Stimulated activated CD4-positive, alpha-beta T cell treated with anti-CD3 and anti-CD28 coated beads, Interleukin-1b, Interleukin-23, amount 100 ng/mL, for 1 hour (primary cell): ENCODE measurements at places on chromosomes 3 and 15.

DNA sequence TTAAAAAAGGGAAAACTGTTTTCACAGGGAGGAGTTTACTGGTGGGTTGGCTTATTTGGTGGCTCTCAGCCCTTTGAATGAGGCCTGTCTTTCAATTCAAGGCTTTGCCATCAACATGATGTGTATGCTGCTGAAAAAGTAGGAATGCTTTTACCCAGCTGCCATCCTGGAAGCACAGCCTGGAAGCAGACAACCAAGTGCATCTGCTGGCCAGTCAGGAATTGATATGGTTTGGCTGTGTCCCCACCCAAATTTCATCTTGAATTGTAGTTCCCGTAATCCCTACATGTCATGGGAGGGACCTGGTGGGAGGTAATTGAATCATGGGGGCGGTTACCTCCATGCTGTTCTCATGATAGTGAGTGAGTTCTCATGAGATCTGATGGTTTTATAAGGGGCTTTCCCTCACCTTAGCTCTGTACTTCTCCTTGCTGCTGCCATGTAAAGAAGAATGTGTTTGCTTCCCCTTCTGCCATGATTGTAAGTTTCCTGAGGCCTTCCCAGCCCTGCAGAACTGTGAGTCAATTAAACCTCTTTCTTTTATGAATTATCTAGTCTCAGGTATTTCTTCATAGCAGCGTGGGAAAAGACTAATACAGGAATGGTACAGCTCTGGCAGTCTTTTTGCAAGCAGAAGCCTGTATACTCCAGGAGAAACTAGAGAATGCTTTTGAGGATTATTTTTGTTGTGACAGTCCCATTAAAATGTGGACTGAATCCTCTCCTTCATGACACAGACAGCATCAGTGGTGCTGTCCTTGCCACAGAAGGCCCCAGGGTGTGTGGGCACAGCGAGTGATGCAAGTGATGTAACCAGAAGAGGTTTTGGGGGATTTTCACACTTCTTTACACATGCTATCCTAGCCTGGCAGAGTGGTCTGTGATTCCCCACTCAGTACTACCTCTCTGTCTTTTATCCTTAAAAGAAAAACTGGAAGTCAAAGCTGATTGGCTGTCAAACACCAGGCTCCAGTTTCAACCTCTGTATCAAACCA lies 20.0 kb downstream of the PLCL2 start:
- DNase-seq, result no peak

GRCh38 chr3:13852638-13853009 lies 27.2 kb downstream of the WNT7A start:
- DNase-seq, result no peak

GRCh38 chr15:34271493-34271892 lies 46.7 kb downstream of the EMC4 start:
- DNase-seq, result no peak

DNA sequence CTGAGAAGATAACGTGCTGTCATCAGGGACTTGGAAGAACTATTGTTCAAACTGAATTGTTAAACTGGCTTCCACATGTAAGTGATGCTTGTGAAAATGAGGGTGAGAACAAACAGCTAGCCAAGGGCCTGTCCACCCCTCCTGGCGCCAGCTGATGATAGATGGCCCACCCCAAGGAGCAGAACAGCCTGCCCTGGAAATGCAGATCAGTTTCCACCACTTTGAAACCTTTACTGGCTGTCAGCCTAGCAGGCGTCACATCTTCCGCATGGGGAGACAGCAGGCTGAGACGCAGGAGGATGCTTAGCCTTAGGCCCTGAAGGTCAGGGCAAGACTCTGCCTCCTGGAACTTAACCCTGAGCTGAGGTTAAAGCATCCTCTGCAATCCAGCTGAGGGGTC lies 6.4 kb upstream of the SLC51B start:
- no peak for DNase-seq

DNA sequence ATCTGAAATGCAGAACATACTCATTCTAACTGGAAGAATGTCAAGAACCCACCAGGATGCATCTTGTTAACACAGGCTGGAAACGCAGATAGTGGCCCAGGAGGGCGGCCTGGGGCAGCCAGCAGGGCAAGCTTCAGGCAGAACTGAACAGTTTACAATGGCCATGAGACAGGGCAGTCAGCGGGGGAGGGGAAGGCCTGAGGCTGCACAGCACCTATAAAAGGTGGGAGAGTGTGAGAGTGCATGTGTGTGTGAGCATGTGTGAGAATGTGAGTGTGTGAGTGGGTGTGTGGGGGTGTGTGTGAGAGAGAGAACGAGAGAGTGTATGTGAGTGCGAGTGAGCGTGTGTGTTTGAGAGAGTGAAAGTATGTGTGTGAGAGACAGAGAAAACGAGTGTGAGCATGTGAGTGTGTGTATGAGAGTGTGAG lies 26.8 kb upstream of the SLCO2A1 start:
- DNase-seq, result no peak

DNA sequence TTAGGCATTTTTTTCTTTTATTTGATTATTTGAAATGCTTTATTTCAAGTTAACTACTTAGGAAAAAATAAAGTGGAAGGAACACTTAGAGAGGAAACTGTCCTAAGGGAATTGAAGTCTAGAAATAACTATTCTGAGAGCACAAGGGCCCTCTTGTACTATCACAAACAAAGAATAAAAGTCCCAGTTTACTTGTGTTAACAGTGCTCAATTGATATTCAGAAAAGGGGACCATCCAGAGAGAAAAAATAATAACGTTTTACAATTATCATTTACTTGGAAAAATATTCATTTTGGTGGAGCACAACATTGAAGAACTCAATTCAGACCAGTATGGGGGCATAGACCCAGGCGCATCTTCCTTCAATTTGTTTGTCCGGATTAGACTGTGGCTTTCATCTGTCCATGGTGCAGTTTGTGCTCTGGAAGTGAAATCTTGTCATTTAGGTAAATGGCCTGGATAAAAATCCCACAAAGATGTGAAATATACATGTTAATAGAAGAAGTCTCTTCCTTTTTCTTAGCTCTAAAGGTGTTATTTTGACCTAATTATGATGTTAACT lies 54.5 kb upstream of the SAMMSON start:
- no peak for DNase-seq

GRCh38 chr15:36106640-36107335 lies 472.6 kb upstream of the CDIN1 start:
- DNase-seq, result no peak

- no peak for DNase-seq
Measured at GRCh38 chr3:143170074-143170473, 50.5 kb downstream of the CHST2 start.

DNA sequence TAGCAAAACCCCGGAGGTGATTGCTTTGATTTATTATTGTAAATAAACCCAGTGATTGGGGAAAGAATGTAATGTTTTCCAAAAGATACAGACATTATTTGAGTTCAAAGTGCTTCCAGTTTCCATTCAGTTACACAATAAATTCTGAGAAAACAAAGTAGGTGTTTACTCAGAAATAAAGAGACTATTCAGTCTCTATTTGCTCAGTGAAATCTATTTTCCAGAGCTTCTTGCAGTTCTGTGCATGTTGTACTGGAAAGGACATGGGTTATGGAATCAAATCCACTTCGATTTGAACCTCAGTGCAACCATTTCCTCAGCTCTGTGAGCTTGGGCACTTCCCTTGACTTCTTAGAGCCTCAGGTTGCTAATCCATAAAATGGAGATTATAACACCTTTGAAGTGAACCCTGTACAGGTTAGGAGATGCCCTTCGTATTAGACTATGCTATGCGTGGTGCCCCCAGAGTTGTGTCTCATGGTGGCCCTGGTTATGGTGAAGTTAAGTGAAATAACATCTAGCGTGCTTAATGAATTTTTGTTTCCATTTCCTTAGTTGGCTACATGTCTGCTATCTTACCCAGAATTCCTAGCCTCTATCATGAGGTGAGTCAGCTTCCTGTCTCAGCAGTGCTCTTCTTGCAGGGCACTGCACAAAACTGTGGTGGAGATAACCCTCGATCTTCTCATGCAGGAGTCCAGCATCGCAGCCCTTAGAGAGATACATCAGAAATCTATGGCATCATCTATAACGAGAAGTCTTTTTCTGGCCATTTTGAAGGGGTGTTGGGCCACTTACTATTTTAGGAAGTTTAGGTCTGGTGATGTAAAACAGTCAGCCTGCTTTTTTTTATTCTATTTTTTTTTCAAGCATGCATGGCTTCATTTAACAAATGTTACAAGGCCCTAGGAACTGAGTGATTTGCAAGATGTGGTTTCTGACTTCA lies 97.7 kb downstream of the RPL39L start:
- no peak for DNase-seq

GRCh38 chr3:188076176-188076575 lies 77.8 kb upstream of the LPP start:
- DNase-seq, result no peak

DNA sequence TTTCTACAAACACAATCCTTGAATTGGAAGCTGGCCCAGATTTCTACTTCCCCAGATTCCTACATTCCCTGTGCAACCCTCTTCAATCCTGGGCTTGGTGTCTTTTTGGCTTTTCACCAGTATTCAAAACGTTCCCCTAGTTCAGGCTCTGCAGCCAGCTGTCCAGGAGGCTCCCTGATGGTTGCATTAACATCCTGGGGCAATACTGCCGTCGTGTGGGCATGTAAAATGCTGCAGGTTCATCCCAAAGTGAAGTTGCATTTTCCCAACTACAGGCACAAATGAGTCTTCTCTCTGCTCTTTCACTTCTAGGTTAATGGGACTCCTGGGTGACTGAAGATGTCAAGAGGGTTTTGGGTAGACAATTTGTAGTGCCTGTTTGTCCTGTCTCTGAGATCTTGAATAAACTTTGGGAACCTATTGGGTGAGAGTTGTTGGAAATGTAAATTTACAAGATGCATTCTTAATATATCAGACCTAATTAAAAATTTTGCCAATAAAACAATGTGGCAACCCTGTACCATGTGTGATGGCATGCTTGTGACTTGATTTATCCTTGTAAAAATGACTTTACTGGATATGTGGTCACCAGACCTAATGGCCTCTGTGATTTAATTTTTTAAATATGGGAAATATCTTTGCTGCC lies 28.6 kb downstream of the SOX14 start:
- DNase-seq, result no peak

- no peak for DNase-seq
Measured at GRCh38 chr3:51977446-51978142, 2.7 kb downstream of the ABHD14A start.

GRCh38 chr3:184347321-184348056 lies 10.1 kb downstream of the FAM131A start:
- no peak for DNase-seq

- no peak for DNase-seq
Measured at GRCh38 chr15:33022629-33023028, 171.9 kb downstream of the FMN1 start.

DNA sequence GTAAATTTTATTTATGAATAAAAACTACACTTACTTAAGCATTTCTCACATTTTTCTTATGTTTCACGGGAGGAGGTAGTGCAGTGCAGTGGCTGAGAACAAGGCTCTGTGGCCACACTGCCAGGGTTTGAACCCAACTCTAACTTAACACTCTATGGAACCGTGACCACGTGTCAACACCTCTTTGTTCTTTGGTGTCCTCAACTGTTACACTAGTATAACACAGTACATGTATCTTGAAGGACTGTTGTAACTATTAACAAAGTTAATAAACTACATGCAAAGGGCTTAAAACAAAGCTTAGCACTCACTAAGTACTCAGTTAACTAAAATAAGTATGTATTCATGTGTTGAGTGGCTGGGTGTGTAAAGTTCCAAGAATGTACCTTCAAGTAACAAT lies 19.5 kb downstream of the CD47 start:
- no peak for DNase-seq

DNA sequence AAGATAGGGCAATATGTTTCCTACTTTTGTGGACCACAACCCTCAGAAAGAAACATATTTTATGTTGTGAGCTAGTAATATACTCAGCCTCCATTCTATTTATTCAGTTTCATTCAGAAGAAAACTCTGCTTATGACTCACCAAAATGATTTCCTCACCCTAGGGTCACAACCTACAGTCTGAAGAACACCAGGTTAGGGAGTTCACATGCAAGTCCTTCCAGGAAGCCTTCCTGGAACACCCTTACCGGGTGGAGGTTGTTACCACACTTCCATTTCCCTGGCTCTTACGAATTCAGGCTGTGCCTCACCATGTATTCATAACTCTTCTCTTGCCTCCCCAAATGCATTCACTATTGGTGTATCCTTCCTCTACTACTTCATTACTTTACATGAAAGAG lies 228.0 kb upstream of the ADAMTS9 start:
- no peak for DNase-seq

DNA sequence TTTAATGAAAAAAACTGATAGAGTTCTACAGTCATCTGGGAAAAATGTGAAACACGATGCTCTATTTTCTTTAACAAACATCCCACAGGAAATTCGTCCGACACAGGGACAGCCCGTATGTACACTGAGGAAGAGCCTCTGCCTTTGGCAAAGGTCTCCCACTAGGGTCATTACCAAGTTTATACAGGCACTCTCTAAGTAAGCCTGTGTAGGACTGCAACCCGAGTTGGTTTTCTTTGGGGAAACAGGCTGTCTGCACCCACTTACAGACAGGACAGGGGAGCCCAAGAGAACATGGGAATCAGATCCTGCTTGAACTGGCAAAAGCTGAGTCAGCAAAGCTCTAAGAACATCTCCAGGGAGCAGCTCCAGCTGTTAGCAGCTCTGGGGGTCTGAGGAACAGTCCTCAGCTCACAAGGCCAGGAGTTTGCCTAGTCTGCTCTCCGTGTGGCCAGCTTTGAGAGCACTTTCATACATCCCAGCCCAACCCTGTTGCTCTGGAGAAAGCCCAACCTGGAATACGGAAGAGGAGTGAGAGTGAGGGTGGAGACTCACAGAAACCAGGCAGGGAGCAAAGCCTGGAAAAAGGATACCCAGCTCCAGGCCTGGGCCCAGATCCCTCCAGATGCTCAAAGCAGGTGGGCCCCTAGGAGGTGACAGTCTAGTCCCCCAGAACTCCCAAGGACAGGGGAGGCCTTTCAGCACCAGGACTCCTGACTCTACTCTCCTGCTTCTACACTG lies 1.9 kb downstream of the TBC1D2B start:
- DNase-seq, result no peak

DNA sequence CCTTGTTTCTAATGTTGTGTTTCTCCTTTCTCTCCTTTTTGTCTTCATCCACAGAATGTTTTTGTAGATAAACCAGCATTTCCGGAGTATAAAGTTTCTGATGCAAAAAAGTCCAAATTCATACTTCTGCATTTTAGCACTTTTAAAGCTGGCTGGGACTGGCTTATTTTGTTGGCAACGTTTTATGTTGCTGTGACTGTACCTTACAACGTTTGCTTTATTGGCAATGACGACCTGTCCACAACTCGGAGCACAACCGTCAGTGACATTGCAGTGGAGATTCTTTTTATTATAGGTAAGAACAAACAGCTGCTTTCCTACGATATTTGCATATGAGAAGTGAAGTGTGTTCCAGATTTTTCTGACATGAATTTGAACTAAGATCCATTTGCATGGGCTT lies 199.4 kb downstream of the KCNH8 start:
- no peak for DNase-seq

GRCh38 chr15:91649016-91649415 lies 204.5 kb upstream of the SLCO3A1 start:
- no peak for DNase-seq

- no peak for DNase-seq
Measured at GRCh38 chr15:33438396-33438795, 127.6 kb downstream of the RYR3 start.
